CD4-positive, alpha-beta T cell treated with Interleukin-4 for 4 hours (primary cell): ENCODE measurements at places on chromosomes 7 and 10.

GRCh38 chr10:46514431-46514861 is 42.0 kb downstream of the GPRIN2 start:
- no peak for DNase-seq

- no peak for DNase-seq
Observed at GRCh38 chr10:132556994-132557441, 19.4 kb downstream of the INPP5A start.

- DNase-seq = no peak
Observed at GRCh38 chr10:45432700-45433472, 58.9 kb downstream of the ALOX5 start.

- DNase-seq = no peak
Observed at GRCh38 chr10:91284486-91285090, 64.1 kb downstream of the PCGF5 start.

- DNase-seq = no peak
Observed at GRCh38 chr10:37754538-37755323, 102.7 kb downstream of the ZNF248 start.

GRCh38 chr10:109892117-109892516 is 31.2 kb downstream of the XPNPEP1 start:
- DNase-seq = no peak

DNA sequence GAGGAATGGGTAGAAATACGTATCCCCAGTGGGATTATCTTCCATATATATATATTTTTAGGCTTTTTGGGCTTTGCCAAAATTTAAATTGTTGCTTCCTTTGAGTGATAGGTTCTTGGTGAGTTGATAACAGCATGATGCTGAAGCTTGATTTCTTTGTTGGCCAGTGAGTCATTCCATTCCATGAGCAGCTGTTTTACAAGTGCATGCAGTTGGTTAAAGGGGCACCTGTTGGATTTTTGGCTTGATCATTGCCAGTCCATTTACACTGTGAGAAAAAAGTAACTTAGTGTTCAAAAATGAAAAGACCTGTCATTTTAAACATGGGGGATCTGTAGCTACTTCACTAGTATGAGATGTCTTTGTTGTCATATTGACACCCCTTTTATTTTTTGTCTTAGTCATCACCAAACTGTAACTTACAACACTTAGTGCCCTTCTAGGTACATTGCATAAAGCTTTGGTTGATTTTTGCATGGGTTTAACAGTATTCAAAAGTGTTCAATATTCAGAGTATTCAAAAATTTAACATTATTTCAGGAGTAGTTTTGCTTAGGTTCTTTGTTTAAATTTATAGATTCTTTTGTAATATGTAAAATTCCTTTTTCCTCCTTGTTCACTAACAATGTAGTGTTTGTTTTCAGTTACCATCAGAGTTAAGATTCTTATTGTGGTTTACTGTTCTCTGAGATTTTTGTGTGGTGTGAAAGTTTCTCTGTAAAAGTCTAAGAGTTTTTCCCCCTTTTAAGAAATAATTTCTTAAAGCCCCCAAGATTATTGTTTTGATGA is 8.8 kb downstream of the AKAP9 start:
- no peak for DNase-seq

- no peak for DNase-seq
Observed at GRCh38 chr7:157521752-157522151, 184.9 kb downstream of the DNAJB6 start.

GRCh38 chr7:18345641-18346234 is 149.8 kb upstream of the HDAC9 start:
- peak; percentile 41 for DNase-seq

DNA sequence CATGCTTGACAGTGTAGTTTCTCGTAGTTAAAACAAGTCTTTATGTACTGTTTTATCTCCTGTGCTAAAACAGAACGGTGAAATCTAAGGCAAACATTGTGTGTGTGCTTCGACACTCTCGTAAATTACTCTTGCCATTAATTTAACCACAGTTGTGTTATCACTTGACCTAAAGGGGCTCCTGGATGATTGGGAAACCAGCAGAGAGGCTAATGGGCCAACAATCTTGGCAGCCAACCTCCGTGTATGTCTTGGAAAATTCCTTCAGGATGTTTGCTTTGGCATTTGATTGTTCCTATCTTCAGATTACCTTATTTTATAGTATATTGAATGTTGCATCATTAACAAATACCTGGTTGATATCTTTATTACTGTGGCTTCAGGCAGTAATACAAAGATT is 409.5 kb downstream of the SDK1 start:
- DNase-seq = no peak

- DNase-seq = peak; percentile 29
Observed at GRCh38 chr10:13074563-13075451, 25.2 kb upstream of the OPTN start.

DNA sequence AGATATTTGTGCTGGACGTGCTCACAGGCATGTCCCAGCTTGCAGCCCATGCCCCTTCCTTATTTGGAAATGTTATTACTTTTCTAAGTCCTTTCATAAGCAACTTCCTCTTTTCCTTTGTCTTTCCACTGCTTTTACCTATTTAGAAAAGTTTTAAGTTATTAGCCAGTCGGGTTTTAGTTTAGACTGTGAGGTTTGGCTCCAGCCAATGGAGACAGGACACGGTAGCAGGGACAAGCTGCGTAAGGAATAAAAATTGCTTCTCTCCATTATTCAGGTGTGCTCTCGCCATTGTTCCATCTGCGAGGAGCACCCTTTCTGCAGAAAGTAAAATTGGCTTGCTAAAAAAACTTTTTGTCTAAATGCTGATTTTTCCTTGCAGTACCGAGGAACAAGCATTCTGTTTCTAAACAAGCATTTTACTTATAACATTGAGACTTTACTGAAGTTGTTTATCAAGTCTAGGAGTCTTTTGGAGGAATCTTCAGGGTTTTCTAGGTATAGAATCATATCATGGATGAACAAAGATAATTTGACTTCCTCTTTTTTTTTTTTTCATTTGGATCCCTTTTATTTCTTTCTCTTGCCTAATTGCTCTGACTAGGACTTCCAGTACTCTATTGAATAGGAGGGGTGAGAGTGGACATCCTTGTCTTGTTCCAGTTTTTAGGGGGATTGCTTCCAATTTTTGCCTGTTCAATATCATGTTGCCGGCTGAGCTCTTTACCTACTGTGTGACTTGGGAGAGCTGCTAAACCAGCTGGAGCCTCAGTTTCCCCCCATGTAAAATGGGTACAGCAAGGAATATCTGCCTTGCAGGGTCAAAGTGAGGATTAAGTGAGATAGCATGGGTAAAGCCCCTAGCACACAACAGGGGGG is 63.8 kb downstream of the ALOX5 start:
- DNase-seq = no peak

DNA sequence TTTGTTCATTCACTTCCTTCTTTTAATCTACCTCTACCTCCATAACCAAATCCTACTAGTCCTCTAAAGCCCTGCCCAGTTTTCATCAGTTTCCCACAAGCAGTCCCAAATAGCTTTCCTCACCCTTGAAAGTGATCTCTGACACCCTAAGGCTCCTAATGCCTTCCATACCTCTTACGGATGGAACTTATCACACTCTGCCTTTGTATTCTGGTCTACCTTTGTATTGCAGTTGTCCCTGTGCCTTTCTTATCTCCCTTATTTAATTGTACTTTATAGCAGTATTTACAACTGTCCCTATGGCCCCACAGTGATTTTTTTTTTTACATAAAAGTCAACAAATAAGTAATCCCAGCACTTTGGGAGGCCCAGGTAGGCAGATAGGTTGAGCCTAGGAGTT is 33.8 kb downstream of the ACSL5 start:
- no peak for DNase-seq

DNA sequence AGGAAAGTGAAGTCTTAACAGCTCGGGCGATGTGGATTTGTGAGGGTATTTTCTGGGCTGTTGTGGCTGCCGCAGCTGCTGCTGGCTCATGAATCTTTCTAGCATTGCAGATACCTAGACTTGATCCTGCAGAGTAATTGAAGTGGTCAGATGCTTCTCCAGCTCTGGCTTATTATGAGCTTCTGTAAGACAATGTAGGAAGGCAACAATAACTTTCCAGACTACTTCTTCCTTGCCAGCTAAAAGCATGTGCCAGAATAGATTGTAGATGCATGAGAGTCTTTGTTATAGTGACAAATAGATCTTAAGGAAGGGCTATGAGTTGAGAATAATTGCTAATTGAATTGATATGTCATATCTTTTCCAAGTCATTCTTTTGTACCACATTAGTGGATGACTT is 461.4 kb upstream of the POT1 start:
- DNase-seq = no peak

DNA sequence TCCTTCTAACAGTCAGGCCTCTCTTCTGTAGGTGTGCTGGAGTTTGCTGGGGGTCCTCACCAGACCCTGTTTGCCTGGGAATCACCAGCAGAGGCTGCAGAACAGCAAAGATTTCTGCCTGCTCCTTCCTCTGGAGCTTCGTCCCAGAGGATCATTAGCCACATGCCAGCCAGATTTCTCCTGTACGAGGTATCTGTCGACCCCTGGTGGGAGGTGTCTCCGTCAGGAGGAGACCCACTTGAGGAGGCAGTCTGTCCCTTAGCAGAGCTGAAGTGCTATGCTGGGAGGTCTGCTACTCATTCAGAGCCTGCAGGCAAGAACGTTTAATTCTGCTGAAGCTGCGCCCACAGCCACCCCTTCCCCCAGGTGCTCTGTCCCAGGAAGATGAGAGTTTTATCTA is 611.1 kb upstream of the COBL start:
- no peak for DNase-seq

DNA sequence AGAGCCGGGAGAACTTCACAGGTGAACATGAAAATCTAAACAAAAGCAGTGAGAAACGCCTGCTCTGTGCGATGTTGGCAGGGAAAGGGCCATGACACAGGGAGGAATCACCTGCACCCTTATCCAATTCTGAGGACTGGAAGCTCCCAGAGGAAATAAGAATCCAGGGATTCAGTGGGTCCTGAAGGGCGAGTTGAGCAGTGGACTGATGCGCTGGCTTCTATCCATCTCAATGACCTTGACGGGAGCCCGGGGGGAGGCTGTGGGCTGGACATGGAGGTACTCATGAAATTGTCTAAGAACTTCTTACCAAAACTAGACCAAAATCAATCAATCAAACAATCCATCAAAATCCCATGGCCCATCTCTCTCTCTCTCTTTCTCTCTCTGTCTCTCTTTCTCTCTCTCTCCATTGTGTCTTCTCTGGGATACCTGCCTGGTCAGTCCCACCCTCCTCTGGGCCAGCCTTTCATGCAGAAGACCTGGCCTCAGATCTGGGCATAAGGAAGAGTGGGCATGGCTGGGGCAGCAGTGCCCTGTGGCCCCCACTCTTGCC is 7.2 kb downstream of the CPXM2 start:
- DNase-seq = no peak

DNA sequence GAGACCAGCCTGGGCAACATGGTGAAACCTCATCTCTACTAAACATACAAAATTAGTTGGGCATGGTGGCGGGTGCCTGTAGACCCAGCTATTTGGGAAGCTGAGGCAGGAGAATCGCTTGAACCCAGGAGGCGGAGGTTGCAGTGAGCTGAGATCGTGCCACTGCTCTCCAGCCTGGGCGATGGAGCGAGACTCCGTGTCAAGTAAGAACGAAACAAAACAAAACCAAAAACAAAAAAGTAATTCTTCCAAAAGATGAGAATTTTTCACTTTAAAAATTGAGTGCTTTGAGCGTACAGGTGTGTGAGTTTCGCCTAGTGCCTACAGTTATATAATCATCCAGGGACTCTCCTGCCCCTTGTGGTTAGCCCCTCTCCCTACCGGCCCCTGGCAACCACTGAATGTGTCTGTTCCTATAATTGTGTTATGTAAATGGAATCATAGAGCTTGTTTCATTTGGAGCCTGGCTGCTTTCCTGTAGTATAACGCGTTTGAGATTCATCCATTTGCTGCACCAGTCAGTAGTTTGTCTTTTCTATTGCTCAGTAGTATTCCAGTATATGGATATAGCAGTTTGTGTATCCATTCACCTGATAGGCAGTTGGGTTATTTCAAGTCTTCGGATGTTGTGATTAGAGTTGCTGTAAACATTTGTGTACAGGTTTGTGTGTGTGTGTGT is 80.0 kb downstream of the RBM33 start:
- DNase-seq = no peak
